ENCODE measurements at places on chromosomes 13 and 19.

GRCh38 chr13:30880856-30881155 lies 25.3 kb upstream of the MEDAG start:
- no peak for DNase-seq

GRCh38 chr13:112067871-112068539 lies 1.1 kb downstream of the SOX1 start:
- DNase-seq = no peak

- DNase-seq = no peak
Measured at GRCh38 chr13:95564091-95564490, 11.6 kb downstream of the CLDN10 start.

DNA sequence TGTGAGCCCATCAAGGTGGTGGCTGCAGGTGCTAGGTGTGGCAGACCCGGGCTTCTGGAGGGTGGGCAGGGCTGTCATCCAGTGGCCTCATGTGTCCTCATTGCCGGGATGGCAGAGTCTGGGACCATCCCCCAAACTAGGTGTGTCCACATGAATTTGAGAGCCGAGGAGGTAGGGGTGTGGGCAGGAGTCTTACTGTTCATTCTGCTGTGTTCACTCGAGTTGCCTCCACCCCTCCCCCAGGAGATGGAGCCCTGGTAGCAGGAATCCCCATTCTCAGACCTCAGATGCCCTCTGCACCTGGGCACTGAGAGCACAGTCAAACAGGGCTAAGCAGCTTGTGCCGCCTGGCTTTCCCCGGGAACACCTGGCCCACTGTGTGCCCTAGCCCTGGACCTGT lies 22.4 kb downstream of the NAXD start:
- DNase-seq = no peak

DNA sequence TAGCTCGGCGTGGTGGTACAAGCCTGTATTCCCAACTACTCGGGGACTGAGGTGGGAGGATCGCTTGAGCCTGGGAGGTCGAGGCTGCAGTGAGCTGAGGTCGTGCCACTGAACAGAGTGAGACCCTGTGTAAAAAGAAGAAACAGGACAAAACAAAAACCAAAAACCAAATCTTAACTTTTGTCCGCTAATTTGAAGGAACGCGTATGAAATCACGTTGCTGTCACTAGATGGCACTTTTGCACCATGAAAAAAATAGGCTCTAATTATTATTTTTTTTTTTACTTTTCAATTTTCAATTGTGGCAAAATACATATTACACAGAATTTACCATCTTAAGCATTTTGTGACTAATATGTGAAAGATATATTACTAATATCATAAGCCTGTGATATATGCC lies 17.6 kb upstream of the ZNF835 start:
- no peak for DNase-seq

DNA sequence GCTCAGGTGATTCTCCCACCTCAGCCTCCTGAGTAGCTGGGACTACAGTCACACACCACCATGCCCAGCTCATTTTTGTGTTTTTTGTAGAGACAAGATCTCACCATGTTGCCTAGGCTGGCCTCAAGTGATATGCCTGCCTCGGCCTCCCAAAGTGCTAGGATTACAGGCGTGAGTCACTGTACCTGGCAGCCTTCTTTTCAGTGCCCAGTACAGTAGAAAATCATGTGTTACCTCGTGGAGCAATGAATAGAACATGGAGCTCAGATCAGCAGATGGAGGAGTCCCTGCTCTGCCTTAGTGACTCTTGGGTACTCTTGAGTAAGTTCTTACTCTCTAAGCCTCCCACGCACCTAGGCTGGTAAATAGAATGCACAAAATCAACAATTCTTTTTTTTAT lies 44.7 kb downstream of the THSD1 start:
- DNase-seq = no peak

GRCh38 chr19:867301-867793 lies 7.9 kb downstream of the CFD start:
- no peak for DNase-seq

DNA sequence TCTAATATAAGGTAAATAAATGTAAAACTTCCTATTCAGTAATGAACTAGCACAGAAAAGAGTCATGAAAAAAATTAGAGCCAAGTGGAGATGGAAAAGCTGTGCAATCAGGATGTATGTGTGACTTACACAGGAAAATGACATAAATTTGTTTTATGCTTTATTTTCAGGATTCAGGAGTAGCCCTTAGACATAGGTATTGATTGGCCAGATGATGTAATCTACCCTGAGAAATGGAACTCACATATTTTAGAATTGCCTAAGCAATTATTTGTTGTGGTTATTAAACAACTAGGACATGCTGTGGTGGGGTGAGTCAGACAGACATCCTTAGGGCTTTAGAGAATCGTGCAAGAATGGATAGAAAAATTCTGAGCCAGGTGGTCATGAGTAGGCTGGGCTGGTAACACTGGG lies 110.6 kb downstream of the PCDH9 start:
- no peak for DNase-seq

DNA sequence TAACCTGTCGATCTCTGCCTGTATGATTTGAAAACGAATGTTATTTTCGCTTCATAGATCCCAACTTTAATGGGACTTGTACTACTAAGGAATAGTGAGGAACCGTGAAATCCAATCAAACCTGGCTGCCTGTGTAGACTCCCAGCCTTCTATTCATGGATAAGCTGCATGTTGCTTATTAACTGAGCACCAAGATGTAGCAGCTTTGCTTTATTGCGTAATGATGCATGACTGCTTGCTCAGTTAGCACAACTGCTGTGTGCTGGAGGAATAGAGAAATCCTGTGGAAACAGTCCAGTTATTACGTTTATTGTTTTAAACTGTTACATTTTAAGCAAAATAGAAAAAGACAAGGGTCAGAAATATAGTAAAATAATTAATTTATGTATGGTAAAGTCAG lies 108.2 kb downstream of the SHISA2 start:
- no peak for DNase-seq

- DNase-seq = no peak
Measured at GRCh38 chr13:54627646-54628372, 1599.2 kb downstream of the OLFM4 start.

DNA sequence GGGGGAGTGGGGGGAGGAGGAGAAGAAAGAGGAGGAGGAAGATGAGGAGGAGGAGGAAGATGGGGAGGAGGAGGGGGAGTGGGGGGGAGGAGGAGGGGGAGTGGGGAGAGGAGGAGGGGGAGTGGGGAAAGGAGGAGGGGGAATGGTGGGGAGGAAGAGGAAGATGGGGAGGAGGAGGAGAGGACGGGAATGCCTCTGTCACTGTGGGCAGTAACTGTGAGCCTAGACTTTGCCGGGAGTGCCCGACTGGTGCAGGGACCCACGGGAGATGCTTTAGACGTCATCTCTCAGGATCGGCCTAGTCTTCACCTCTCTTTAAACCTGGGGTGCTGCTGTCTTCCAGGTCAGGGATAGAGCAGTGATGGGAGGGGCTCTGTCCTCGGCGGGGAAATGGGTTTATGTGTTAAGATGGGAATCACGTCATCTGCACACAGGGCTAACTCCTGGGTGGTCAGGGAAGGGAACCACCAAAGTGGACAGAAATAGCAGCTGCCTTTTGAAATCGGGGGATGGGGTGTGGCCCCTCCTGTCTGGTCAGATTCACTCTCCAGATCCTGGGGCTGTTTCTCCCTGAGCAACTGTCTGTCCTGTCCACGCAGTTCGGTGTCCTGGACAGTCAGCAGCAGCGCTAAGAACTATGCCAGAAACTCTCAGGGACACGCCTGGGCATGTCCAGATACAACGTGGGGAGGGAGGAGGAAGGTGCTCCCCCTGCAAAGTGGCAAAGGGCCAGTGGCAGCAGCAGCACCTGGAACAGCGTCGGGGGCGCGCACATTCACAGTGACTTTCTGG lies 26.9 kb downstream of the GAS6 start:
- DNase-seq = no peak

GRCh38 chr19:47111006-47111621 lies 2.5 kb downstream of the ZC3H4 start:
- peak; percentile 34 for DNase-seq

DNA sequence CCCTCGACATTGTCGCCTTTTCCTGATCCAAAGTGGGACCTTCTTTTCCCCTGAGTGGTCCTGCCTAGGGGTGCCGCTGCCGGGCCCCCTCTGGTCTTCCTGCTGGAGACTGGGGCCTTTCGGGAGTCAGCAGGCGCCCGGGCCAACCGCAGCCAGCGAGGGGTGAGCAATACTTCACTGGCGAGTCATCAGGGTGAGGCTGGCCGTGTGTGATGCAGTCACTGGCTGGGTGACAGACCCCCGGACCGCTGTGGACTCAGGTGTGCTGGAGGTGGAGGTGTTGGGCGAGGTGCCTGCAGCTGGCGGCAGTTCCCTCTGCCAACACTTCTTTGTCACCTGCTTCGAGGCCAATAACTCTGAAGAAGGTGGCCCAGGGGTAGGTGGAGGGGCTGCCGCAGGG lies 1.5 kb upstream of the CGB5 start:
- DNase-seq = no peak

GRCh38 chr13:41456768-41457588 lies at the start of gene RGCC:
Gene RGCC, plus strand, starts transcription at chr13:41457550. Its CDS starts 158 bp downstream, at chr13:41457708.
- peak; percentile 95 for DNase-seq

DNA sequence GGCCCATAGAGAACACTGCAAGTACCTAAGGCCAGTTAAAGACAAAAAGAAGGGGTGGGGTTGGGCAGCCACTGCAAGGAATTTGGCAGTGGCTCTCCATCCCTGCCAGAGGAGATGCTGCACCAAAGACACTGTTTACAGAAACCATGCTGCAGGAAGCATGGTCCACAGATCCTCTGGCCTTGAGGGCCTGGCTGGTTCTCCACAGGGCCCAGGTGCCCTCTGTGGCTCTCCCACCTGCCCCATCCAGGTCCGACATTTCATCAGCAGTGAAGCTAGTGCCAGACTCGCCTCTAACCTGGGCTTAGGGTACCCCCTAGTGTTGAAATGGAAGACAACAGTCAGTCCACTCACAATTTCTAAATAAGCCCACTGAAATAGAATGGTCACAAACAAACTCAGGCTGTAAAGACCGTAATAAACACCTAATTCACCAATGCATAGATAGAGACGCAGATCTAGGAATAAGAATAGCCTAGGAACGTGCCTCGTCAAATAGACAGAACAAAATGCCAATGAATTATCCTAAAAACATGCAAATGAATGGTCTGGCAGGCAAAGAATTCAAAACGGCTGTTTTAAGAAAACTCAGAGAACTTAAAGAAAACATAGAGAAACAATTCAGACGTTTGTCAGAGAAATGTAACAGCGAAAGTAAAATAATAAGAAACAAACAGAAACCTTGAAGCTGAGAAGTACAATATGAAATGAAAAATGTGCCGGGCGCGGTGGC lies 23.3 kb downstream of the LYPD4 start:
- peak; percentile 37 for DNase-seq

- no peak for DNase-seq
Measured at GRCh38 chr13:111344471-111345191, 24.2 kb downstream of the TEX29 start.

- DNase-seq = no peak
Measured at GRCh38 chr19:17074634-17075034, 618 bp downstream of the HAUS8 start.

DNA sequence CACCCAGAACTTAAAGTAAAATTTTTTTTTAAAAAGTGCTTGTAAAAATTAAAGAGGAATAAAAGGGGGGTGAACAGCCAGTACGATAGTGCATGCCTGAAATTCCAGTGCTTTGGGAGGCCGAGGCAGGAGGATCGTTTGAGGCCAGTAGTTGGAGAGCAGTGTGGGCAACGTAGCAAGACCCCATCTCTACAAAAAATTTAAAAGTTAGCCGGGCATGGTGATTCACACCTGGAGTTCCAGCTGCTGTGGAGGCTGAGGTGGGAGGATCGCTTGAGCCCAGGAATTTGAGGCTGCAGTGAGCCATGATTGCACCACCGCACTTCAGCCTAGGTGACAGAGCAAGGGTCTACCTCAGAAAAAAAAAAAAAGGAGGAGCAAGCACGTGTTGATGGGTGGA lies 7.8 kb downstream of the ADAMTSL5 start:
- DNase-seq = no peak

DNA sequence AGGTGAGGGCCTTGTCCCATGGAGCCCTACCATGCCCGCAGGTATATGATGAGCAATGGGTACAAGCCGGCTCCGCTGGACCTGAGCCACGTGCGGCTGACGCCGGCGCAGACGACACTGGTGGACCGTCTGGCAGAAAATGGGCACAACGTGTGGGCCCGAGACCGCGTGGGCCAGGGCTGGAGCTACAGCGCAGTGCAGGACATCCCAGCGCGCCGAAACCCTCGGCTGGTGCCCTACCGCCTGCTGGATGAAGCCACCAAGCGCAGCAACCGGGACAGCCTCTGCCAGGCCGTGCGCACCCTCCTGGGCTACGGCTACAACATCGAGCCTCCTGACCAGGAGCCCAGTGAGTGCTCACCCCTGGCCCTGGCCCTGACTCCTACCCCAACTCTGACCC lies 32.6 kb downstream of the RYR1 start:
- no peak for DNase-seq

DNA sequence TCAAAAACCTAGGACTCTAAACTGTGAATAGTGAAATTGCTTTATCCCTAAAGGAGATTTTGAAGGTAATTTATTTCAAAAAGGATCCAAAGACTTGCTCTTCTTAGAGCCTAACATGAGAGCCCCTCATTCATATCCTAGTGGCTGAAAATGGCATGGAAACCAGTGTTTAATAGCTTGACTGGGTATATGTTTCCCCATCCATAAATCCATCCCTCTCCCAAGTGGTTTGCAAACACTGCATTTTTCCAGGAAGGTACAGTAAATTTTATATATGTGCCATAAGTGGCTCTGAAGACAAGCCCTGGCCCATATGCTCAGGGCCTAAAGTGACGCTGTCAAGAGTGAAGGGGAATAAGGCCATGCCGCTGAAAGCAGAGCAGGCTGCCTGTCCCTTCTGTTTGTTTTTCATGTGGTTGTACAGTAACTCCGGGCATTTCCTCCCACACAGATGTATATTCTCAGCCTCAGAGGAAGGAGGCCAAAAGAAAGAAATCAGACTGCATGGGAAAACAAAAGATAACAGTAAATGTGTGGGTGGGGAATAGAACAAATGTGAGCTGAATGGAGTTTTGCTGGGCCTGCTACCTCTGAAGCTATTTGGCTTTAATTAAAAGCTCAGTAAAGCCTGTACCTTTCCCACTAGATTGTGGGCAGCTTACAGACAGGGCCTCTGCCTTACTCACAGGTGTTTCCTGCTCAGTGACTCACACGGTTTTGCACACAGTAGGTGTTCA lies 181.9 kb downstream of the PCDH9 start:
- no peak for DNase-seq

DNA sequence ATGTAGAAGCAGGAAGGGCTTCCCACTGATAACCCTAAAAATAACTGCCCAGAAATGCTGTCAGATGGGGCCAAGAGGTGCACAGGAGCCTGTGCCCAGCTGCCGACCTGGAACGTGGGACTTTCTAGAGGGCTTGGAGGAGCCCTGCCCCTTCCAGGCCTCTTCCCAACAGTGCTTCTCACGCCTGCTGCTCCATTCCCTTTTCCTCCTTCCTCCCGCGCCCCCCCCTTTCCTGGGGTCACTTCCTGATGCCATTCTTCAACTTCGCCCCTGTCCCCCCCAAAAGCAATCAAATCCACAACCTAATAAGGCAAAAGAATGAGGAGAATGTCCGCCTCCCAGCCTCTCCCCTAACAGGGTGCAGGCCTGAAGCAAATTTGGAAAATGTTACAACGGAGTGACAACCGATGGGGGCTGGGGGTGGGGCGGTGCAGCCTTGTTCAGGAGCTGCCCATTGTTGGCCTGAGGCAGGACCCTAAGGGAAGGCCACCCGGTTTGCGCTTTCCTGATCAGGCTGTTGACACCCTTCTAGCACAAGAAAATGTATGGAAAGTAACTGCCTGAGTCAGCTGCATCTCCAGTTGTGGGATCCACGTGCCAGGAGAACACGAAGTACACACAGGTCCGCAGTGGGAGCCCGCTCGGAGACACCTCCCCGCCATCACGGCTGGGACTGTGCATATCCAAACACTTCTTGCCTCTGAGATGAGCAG lies 18.7 kb downstream of the ACTN4 start:
- DNase-seq = no peak

- no peak for DNase-seq
Measured at GRCh38 chr19:45200568-45200967, 22.0 kb downstream of the BLOC1S3 start.
